CD4-positive, alpha-beta T cell treated with Interleukin-2 at 100 ng/mL for 4 hours (primary cell): ENCODE measurements at places on chromosomes 1 and 21.

- no peak for DNase-seq
Measured at GRCh38 chr21:38486706-38487105, 11.6 kb downstream of the ERG start.

GRCh38 chr1:115624859-115625258, 16.9 kb upstream of the VANGL1 start:
- DNase-seq: no peak

GRCh38 chr1:63326106-63326472, 3.7 kb downstream of the FOXD3 start:
- DNase-seq: no peak

DNA sequence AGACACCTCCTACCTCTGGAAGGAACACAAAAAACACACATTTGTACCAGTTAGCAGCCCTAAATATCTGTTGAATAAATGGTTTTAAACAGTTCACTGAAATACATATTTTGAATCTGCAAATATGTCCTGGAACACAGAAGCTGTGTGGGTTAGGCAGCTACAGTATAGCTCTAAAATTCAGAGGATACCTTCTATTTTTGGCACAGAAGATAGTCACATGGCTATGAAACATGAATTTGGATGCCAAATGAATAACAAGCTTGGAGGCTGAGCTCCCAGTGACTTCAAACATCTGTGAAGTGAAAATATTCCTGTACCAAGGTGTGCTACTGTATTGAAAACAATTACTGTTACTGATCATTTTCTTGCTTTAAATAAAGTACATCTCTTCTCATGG, 391.5 kb upstream of the ADGRL2 start:
- no peak for DNase-seq

GRCh38 chr1:235012436-235013210, 116.0 kb downstream of the TOMM20 start:
- DNase-seq: no peak

- no peak for DNase-seq
Measured at GRCh38 chr1:196409586-196409985, 198.7 kb downstream of the KCNT2 start.

DNA sequence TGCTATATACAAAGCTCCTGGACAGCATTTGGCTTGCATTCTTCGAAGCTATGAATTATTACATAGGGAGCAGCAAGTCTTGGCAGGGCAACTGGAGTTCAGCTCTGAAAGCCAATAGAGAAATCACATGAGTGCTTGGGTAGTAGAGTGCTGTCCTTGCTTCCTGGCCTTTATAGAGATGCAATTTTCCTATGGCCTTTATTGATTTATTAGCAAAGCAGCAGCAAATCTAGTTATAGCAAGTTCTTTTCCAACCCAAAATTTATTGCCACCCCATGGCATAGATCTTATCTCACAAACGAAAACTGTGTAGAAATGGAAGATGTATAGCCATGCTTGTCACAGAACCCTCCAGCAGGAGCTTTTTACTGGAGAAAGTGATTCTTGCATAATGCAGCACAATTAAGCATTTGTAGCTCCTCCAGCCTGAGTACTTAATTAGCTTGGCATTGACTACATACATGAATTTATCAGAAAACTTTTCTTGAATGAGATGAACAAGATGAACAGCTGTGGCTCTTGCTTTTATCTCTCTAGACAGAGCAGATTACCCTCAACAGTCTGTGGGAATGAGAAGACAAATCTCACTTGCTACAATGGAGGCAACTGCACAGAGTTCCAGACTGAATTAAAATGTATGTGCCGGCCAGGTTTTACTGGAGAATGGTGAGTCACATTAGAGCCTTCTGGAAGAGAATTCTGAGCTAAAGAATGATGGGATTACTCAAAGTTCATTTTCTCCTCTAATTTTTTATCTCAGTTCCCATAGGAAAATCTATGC, 170.1 kb downstream of the CRB1 start:
- no peak for DNase-seq

GRCh38 chr1:37157634-37158033, 123.3 kb upstream of the GRIK3 start:
- DNase-seq: no peak

DNA sequence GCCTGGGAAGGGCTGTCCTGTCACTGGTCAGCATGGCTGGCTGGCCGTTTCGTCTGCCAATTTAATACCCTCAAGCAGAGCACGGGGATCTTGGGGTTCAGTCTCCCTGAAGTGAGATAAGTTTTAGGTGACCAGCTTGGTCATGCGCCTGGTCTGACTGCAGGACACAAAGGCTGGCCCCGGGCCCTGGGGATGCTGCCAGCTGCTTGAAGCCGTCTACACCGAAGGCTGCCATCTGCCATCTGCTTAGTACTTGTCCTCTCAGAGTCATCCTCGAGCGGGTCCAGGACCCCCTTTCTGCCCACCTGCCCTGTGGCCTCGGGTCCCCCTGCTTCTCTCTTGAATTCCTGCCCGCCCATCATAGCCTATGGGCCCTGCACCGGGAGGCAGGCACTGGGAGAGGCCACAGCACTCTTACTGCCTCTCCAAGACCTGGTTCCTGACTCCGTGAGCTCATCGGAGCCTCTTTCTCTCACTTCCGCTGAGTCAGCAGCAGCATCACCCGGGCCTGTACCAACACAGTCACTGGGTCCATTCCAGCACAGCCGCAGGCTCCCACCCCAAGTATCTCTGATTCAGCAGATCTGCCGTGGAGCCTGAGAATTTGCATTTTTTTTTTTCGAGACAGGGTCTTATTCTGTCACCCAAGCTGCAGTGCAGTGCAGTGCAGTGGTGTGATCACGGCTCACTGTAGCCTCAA, 7.0 kb downstream of the FBLIM1 start:
- DNase-seq: no peak

DNA sequence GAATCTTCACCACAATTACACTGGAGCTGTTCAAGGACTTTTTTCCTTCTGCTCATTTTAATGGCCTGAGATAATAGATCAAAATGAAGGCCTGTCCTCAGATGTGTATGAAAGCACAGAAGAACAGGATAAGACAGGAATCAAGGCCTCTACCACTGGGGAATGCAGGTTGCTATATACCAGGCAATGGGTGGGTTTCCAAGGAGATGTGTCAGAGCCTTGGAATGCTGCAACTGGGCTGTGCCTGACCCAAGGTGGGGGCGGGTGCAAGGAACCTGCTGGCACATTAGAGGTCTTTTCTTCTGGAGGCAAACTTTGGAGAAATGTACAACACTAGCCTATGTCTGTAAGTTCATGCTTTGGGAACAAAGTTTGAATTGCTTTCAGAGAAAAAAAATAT, 21.7 kb upstream of the LAMC2 start:
- no peak for DNase-seq
